ENCODE measurements at places on chromosomes 6 and 20.

DNA sequence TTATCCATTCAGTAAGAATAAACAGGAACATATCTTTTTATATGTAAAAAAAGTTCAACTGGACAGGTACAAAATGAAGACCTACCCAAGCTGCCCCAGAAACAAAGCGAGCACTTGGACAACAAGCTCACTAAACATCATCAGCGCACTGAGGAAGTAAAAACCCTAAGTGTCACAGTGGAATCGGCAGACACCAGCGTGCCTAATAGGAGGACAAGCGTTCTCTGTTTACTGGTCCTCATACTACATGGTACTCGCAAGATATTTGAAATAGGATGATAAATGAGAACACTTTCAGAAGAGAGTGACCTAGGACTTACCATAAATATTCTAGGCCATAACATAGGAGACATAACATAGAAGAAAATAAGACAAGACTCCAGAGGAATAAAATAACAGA, 18.2 kb downstream of the MAP7 start:
- DNase-seq = no peak

GRCh38 chr6:17962436-17963031, 24.9 kb downstream of the KIF13A start:
- no peak for DNase-seq

GRCh38 chr6:43428874-43429273, 1.5 kb downstream of the ABCC10 start:
- no peak for DNase-seq

- DNase-seq = no peak
These were observed 82.2 kb downstream of the FHL5 start for GRCh38 chr6:96645106-96645505.

- no peak for DNase-seq
These were observed 155.2 kb upstream of the KCNG1 start for GRCh38 chr20:51178153-51178552.

DNA sequence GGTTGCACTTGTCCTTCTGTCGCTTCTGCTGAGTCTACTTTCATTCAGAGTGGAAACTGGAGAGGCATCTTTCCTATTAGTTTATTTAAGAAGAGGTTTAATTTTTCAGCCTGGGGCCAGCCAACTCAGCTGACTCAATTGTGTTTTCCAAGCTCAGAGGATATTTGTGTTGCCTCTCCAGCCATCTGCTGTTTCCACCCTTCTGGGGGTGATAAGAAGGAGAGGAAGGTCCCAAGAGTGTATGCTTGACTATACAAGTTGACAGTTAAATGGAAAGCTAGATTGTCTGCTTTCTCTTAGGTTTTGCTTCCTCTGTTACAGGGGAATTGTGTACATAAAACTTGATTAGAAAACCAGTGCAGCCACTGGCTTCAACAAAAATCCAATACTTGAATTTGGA, 3.0 kb downstream of the PSMF1 start:
- DNase-seq = no peak

GRCh38 chr6:131970076-131970859, 19.1 kb upstream of the CCN2 start:
- DNase-seq = no peak

GRCh38 chr6:79631693-79632172, 604 bp downstream of the SH3BGRL2 start:
- no peak for DNase-seq

- DNase-seq = no peak
These were observed 9.0 kb downstream of the ADISSP start for GRCh38 chr20:3758566-3758965.

DNA sequence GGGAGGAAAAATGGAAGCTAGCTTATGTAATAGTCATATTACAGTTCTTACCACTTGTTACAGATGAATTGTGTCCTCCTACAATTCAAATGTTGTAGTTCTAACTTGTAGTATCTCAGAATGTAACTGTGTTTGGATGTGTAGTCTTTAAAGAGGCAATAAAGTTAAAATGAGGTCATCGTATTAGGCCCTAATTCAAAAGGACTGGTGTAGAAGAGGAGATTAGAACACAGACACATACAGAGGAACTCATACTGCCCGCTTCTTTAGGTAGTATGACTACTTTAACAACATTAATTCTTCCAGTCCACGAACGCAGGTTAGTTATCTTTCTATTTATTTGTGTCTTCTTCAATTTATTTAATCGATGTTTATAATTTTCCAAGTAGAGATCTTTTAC, 46.5 kb upstream of the TPD52L1 start:
- DNase-seq = no peak

GRCh38 chr6:129732034-129732433, 22.1 kb upstream of the ARHGAP18 start:
- no peak for DNase-seq

DNA sequence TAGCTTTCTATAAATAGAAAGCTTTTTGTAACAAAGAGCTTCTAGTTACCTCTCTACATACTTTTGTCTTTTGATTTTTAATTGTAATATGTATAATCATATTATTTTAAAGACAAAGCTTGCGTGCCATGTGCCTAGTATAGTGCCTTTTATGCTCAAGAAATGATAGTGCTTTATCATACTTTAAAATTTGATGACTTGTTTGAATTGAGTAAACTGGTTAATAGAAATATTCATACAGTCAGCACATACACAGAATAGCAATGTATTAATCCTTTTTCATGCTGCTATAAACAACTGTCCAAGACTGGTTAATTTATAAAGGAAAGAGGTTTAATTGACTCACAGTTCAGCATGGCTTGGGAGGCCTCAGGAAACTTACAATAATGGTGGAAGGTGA, 313.0 kb downstream of the FRK start:
- no peak for DNase-seq

- no peak for DNase-seq
These were observed 11.6 kb downstream of the MDGA1 start for GRCh38 chr6:37686111-37686510.

DNA sequence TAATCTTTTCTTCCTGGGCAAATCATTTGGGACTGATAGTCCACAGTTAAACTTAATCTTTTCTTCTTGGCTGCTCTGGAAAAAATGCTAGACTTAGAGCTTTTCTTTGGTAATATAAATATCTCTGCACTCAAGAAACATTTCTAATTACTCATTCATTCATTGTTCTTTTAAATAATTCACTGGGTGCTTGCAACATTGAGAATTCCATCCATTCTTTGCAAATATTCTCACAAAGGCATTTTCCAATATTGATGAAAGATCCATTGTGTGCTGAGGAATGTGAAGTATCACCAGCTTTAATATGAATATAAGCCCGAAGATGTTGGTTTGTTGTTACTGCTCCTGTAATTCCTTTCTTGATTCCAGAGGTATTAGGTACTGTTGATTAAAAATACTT, 38.4 kb downstream of the AKAP7 start:
- no peak for DNase-seq

- no peak for DNase-seq
These were observed 3.2 kb upstream of the ZMYND8 start for GRCh38 chr20:47359530-47360296.

DNA sequence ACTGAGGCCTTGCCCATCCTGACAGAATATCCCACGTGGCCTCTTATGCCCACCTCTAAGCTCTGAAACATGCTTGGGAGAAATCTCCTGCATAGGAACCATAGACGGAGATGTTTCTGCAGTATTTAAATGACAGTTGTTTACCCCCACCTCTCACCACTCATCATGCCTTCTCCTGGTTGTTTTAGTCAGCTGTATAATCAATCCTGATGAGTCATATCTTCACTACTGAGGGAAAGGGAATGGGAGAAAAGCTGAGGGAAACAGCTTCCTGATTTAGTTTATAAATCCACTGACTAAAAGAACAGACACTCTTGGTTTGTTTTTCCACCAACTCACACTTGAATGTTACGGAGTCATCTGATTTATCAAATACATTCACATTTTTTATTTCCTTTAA, 113.2 kb upstream of the TENT5A start:
- no peak for DNase-seq

DNA sequence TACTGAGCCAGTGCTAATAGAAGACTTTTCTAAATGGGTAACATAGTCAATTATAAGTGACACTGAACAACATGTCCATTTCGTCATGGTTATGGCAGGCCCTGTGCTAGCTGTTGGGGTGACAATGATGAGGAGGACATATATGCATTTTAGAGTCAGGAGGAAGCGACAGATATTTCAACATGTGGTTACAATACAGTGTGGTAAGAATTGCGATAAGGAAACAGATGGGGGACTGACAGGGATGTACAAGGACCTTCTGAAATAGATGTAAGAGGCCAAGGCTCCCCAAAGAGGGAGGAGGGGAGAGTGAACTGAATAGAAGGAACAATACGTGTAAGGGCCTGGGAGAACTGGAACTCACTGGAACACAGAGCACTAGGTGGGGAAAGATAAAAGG, 11.7 kb downstream of the MMP24 start:
- DNase-seq = no peak

DNA sequence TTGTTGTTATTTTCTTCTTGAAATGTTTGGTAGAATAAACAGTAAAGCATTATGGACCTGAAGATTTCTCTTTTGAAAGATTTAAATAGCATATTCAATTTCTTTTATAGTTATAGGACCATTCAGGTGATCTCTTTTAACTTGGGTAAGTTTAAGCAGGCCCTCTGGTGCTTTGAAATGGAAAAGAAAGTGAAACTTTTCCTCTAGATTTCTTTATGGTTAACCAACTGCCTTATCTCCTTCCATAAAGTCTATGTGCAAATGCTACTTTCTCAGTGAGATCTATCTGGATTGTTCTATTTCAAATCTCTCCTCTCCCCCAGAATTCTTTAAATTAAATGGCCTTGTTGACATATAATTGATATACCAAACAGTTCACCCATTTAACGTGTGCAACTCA, 54.0 kb downstream of the PHACTR2 start:
- no peak for DNase-seq

GRCh38 chr20:44959638-44960102, 527 bp downstream of the TOMM34 start:
- DNase-seq = peak; percentile 38

GRCh38 chr6:97697456-97697855, 414.4 kb upstream of the MMS22L start:
- DNase-seq = no peak

GRCh38 chr6:44787254-44787834, 399.8 kb downstream of the CDC5L start:
- DNase-seq = no peak

GRCh38 chr20:13567663-13568062, 71.1 kb downstream of the TASP1 start:
- no peak for DNase-seq

GRCh38 chr6:61949971-61950370, 336.1 kb downstream of the KHDRBS2 start:
- DNase-seq = no peak

DNA sequence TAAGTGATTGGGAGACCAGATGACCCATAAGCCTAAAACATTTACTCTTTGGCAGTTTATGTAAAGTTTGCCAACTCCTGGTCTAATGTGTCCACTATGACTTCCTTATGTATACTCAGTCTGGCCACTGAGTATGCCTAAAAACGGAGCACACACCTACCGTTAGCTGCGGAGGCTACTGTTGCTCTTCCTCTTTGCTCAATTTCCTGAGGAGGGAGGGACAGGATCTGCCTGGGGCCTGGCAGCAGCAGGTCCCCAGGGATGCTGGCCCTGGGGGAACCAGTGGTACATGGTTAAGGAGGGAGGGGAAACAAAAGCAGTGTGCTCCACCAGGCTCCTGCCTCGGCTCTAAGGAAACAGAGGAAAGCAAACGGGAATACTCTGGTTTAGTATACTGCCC, 113.5 kb downstream of the CDYL start:
- peak; percentile 9 for DNase-seq

GRCh38 chr20:56392881-56393482, 537 bp downstream of the CSTF1 start:
- peak; percentile 34 for DNase-seq

DNA sequence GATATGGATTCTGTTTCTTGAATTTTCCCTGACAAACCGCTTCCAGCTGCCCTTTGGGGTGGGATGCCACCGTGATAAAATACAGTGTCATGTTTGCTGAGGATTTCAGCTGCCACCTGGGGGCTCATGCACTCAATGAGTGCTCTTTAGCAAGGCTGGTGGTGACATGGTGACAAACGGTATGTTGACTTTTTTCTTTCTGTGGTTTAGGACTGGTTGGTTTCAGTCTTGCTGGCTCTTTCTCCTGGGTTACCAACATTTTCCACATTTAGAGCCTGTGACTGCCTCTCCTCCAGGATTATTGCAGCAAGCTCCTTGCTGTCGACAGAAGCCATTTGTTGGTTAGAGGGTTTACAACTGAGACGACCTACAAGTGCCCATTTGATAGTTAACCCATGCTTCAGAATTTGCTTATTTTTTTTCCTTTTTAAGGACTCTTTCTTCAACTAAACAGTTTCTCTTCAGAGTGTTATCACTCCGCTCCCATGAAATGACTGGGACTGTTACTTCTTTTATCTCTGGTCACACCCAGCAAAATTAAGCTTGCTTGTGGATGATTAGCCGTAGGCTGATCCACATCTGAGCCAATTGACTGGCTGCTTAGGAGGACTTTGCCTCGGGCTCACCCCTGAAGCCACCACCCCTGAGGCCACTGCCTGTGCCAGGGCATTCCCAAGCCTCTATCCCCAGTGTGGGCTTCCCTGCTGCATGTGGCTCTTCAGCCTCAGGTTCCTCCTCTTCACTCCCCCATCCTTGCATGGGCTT, 48.4 kb upstream of the CDYL start:
- DNase-seq = no peak

- no peak for DNase-seq
These were observed 279.6 kb upstream of the SULF2 start for GRCh38 chr20:48064929-48065328.

DNA sequence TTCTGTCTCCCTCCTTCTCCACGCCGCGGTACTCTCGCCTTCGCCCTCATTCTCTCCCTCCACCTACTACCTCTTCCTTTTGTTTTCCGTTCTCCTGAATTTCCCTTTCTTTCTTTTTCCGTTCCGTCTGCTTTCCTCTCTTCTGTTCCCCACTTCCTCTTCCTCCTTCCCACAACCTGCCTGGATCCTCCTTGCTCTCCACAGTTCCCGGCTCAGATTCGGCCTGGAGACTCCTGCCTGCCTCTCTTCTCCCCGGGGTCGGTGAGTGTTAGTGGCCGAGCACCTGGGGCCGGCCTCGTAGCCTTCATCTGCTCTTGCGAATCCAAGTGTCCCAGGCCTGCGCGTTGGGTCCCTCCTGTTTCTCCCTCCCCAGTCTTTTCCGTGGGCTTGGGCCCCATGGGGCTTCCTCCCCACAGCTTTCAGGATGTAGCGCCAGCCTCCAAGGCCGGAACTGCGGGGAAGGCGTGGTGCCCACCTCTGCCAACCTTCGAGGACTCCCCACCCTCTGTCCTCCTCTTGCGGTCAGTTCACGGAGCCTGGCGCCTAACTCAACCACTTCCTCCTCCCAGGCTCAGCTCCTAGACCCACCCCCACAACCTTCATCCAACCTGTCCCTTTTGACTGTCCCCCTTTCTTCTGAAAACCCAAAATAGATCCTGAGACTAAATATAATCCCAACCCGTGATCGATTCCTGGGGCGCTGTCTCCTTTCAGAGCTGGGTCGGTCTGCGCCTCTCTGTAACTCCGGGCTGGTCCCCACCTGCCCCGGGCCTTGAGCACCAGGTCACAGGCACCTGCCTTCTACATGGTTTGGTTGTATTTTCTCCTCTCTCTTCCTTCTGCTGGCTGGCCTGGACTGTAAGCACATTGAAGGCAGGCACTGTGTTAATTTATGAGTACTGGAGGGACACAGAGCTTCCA, 6.8 kb downstream of the NRN1 start:
- no peak for DNase-seq

- DNase-seq = no peak
These were observed 9.5 kb downstream of the SLC29A1 start for GRCh38 chr6:44232676-44233566.

- DNase-seq = no peak
These were observed 9.4 kb downstream of the SERPINB6 start for GRCh38 chr6:2962004-2962403.

All from GM10248 (cell line).